ENCODE measurements at places on chromosomes 11 and 22. TPM values are rescaled to one million over a fixed set of nuclear protein-coding genes. Genes with fewer than 3 reads are reported as not detected.
A peak's percentile ranks its signal among the peaks of the same experiment; 100 is the strongest.

Gene TTC36
- 0.47 TPM for total RNA-seq

Gene TMPRSS4
- total RNA-seq, result not detected

Gene KIRREL3
- 0.08 TPM for total RNA-seq

Gene SLC29A2
- total RNA-seq, result 2.6 TPM

Gene TRPC6
- total RNA-seq, result not detected

Gene ART5
- total RNA-seq, result not detected

Gene ACR
- total RNA-seq, result not detected

Gene PKDREJ
- total RNA-seq, result not detected

Gene GGTLC3
- total RNA-seq, result 0.24 TPM

Gene CFL1
- total RNA-seq, result 743 TPM

GRCh38 chr11:108160970-108161566 is 39.7 kb downstream of the ACAT1 start:
- H3K27ac ChIP-seq, result no peak overlapping the region
- H3K36me3 ChIP-seq, result peaks cover 35% of the 10 kb centered on the region
- no peaks in the 10 kb centered on the region for H3K27me3 ChIP-seq
- no peak overlapping the region for H3K4me3 ChIP-seq
- H3K4me1 ChIP-seq, result no peaks in the 10 kb centered on the region

GRCh38 chr11:58562375-58562800 is 13.3 kb downstream of the LPXN start:
- no peak overlapping the region for H3K27ac ChIP-seq
- no peak overlapping the region for H3K4me3 ChIP-seq
- no peaks in the 10 kb centered on the region for H3K4me1 ChIP-seq

- H3K4me3 ChIP-seq, result no peak overlapping the region
- no peak overlapping the region for H3K27ac ChIP-seq
- no peaks in the 10 kb centered on the region for H3K27me3 ChIP-seq
- H3K4me1 ChIP-seq, result peaks cover 8% of the 10 kb centered on the region
These were observed 16.7 kb downstream of the XRRA1 start for GRCh38 chr11:74932169-74932568.

DNA sequence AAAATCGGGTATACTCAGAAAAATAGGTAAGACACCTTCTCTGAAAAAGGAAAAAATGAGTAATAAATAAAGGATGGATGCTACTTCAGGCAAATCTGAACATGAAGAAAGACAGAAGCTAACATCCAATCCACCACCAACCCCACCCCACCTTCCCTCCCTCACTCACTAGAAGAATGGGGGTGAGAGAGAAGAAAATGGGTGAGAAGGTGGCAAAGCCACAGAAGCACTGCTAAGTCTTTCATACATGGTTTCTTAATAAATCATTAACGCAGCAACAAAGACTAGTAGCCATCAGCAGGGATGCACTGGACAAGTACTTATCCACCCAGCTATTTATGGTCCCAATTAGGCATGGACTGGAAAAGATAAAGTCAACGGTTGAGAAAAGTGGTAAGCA is 5.9 kb downstream of the FHIP1B start:
- no peaks in the 10 kb centered on the region for H3K27me3 ChIP-seq
- no peaks in the 10 kb centered on the region for H3K36me3 ChIP-seq
- no peak overlapping the region for H3K27ac ChIP-seq
- no peaks in the 10 kb centered on the region for H3K4me1 ChIP-seq
- DNase-seq, result no peak
- H3K4me3 ChIP-seq, result no peak overlapping the region

DNA sequence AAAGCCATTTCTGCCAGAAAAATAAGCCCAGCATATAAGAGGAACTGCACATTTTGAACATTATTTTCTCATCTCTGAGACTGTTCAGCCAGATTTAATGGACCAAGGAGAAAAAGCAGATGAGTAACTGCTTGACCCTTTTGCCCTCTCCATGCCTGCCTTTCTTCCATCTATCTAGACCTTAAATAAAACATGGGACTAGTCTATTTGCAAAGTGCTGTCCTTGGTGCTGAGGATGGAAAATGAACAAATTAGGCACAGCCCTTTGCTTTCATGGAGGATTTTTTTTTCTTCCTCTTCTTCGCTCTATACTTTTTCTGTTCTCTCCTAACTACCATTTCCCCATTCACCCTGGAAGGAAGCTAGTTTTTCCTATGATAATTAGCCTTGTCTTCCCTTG is 361.3 kb downstream of the GRM5 start:
- no peaks in the 10 kb centered on the region for H3K36me3 ChIP-seq
- no peaks in the 10 kb centered on the region for H3K4me1 ChIP-seq
- no peaks in the 10 kb centered on the region for H3K27me3 ChIP-seq

GRCh38 chr22:44012162-44012561 is 11.9 kb upstream of the PARVB start:
- no peaks in the 10 kb centered on the region for H3K36me3 ChIP-seq
- no peak for DNase-seq
- no peaks in the 10 kb centered on the region for H3K27me3 ChIP-seq
- H3K4me3 ChIP-seq, result no peak overlapping the region
- H3K27ac ChIP-seq, result no peak overlapping the region

DNA sequence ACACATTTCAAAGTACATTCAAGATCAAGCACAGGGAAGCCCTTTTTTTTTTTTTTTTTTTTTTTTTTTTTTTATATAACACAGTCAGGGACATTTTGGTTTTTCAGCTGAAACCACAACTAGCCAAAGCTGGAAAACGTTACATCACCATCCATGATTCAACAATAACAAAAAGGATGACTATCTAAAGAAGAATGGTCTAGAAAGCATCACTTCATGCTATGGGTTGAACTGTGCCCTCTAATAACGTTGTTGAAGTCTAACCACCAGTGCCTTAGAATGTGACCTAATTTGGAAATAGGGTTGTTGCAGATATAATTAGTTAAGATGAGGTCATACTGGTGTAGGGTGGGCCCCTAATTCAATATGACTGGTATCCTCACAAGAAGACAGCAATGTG is 46.6 kb downstream of the MTMR2 start:
- DNase-seq, result no peak
- H3K27ac ChIP-seq, result no peak overlapping the region
- no peaks in the 10 kb centered on the region for H3K36me3 ChIP-seq
- H3K27me3 ChIP-seq, result no peaks in the 10 kb centered on the region

- H3K36me3 ChIP-seq, result no peaks in the 10 kb centered on the region
- H3K4me1 ChIP-seq, result peaks cover 16% of the 10 kb centered on the region
- H3K27ac ChIP-seq, result no peak overlapping the region
- DNase-seq, result no peak
- H3K4me3 ChIP-seq, result no peak overlapping the region
- H3K27me3 ChIP-seq, result no peaks in the 10 kb centered on the region
These were observed 116.0 kb downstream of the MN1 start for GRCh38 chr22:27685515-27685914.

DNA sequence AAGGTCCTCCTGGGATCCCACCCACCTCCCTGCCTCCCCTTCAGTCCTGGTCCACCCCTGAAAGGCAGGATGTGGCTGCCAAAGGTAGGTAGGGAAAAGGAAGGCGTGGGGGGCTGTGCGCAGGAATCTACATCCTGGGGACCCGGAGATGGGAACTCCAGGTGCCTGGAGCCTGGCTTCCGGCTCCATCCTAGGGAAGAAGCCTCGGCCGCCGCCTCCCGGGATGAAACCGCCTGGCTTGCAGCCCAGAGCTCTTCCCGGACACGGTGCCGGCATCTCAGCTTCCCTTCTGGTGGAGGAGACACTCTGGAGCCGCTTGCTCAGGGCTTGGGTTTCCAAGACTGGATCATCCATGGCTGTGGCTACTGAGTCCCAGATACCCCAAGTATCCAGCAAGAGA is 33.3 kb upstream of the PDGFB start:
- no peak overlapping the region for H3K4me3 ChIP-seq
- DNase-seq, result no peak
- H3K27ac ChIP-seq, result no peak overlapping the region
- H3K4me1 ChIP-seq, result no peaks in the 10 kb centered on the region
- H3K36me3 ChIP-seq, result no peaks in the 10 kb centered on the region
- no peaks in the 10 kb centered on the region for H3K27me3 ChIP-seq

- no peaks in the 10 kb centered on the region for H3K36me3 ChIP-seq
- H3K4me3 ChIP-seq, result no peak overlapping the region
- H3K4me1 ChIP-seq, result peaks cover 13% of the 10 kb centered on the region
- no peak for DNase-seq
- no peak overlapping the region for H3K27ac ChIP-seq
These were observed 35.5 kb upstream of the KRTAP5-7 start for GRCh38 chr11:71491531-71491930.

GRCh38 chr11:74710281-74710938 is 20.8 kb downstream of the CHRDL2 start:
- H3K4me3 ChIP-seq, result no peak overlapping the region
- no peaks in the 10 kb centered on the region for H3K36me3 ChIP-seq
- 0 out of 2 replicates have a peak, but pooled peaks cover 8% of the 10 kb centered on the region for H3K4me1 ChIP-seq
- DNase-seq, result no peak
- H3K27me3 ChIP-seq, result no peaks in the 10 kb centered on the region

GRCh38 chr11:95301474-95301873 is 70.5 kb upstream of the SESN3 start:
- no peak overlapping the region for H3K27ac ChIP-seq
- no peaks in the 10 kb centered on the region for H3K36me3 ChIP-seq
- no peak for DNase-seq
- H3K27me3 ChIP-seq, result no peaks in the 10 kb centered on the region

GRCh38 chr11:62172294-62172693 is 17.7 kb upstream of the SCGB1D1 start:
- H3K36me3 ChIP-seq, result no peaks in the 10 kb centered on the region
- no peak overlapping the region for H3K4me3 ChIP-seq
- H3K27ac ChIP-seq, result no peak overlapping the region
- no peaks in the 10 kb centered on the region for H3K4me1 ChIP-seq
- H3K27me3 ChIP-seq, result peaks cover 8% of the 10 kb centered on the region

GRCh38 chr22:49046546-49047361 is 780.9 kb downstream of the BRD1 start:
- H3K27me3 ChIP-seq, result peaks cover 52% of the 10 kb centered on the region
- no peak overlapping the region for H3K4me3 ChIP-seq
- H3K4me1 ChIP-seq, result no peaks in the 10 kb centered on the region
- H3K36me3 ChIP-seq, result no peaks in the 10 kb centered on the region
- no peak overlapping the region for H3K27ac ChIP-seq

DNA sequence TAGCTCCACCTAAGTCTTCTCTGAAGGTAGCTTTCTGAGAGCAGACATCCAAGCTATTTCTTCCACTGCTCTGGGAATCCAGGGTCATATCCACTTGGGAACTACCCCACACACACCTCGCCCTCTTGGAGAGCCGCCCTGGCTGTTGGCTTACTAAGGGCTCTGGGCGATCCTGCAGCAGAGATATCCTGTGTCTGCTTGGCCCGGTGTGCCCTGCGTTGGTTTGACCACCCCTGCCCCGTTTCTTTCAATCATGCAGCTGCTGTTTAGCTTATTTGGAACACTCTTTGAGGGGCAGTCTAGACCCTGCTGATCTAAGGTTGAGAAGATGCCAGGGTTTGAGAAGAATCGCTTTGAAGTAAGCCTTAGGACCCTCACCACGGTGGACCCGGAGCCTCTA is 17.4 kb upstream of the SCUBE1 start:
- no peaks in the 10 kb centered on the region for H3K4me1 ChIP-seq
- DNase-seq, result no peak
- no peak overlapping the region for H3K4me3 ChIP-seq
- no peaks in the 10 kb centered on the region for H3K27me3 ChIP-seq
- no peaks in the 10 kb centered on the region for H3K36me3 ChIP-seq

DNA sequence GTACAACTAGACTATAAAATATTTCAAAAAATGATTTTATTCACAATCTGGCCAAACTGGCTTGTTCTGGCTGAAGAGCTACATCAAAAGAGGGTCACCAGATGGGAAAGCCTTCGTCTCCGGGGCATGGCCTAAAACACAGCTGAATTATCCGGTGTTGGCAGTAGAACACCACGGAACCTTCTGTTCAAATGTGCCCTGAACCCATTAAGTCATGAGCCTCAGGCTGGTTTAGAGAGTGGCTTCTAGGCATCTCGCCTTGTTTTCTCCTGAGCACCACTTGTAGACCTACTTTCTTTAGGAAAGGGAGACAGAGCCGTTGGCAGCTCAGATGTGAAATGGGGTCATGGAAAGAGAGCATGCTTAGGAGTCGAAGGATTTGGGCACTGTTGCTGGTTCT is 890.2 kb downstream of the NTM start:
- H3K4me3 ChIP-seq, result no peak overlapping the region
- no peaks in the 10 kb centered on the region for H3K4me1 ChIP-seq
- no peaks in the 10 kb centered on the region for H3K27me3 ChIP-seq
- no peak for DNase-seq
- no peak overlapping the region for H3K27ac ChIP-seq

DNA sequence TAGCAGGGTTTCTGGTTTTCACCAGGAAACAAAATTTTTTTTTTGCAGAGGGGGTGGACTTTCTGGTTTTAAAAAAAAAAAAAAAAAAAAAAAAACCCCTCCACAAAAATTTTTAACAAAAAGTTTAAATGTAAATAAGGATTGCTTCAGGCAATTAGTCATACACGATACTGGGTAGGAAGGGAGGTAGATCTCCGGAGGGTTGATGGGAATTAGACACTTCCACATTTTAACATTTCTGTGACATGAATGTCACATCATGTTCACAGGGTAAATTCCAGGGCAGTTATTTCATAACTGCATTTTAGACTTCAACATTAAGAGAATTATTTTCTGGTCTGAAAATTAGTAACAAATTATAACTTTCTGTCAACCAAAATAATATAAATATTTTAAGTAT is 15.9 kb downstream of the NUP98 start:
- no peaks in the 10 kb centered on the region for H3K4me1 ChIP-seq
- H3K4me3 ChIP-seq, result no peak overlapping the region
- no peaks in the 10 kb centered on the region for H3K27me3 ChIP-seq
- peaks cover 66% of the 10 kb centered on the region for H3K36me3 ChIP-seq
- no peak for DNase-seq

GRCh38 chr22:38017272-38017920 is 33.0 kb upstream of the SOX10 start:
- peaks cover 5% of the 10 kb centered on the region for H3K4me1 ChIP-seq
- peak overlapping the region; percentile 20 for H3K27ac ChIP-seq
- H3K4me3 ChIP-seq, result no peak overlapping the region
